ENCODE measurements at places on chromosomes 1 and 21.

DNA sequence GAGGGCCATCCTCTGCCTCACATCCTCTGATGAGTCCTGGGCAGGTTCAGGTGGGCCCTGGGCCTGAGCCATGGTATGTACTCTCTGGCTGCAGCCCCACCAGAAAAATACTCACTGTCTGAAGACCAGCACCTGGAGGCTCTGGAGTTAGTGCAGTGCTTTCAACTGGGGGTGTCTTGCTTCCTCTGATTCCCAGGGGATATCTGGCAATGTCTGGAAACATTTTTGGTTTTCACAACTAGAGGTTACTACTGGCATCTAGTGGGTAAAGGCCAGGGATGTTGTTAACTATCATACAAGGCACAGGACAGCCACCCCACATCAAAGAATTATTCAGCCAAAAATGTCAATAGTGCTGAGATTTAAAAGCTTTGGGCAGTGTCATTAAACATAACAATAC is 152.7 kb downstream of the HIVEP3 start:
- no peak for DNase-seq

DNA sequence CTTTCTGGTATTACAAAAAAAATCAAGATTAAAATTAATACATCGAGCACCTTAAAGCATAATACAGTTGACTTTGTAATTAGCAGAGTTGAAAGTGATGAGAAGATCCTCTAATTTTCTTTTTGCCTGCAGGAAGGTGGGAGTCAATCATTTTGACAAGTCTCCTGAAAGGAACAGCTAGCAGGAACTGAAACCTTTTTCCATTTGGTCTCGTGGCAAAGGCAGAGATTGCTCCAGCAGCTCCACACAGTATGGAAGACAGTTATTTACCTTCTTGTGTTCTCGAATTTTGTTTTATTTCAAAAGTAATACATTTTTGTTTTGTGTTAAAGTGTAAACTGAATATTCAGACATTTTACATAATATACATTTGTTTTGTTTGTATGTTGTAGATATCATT is 7.7 kb downstream of the S100PBP start:
- no peak for DNase-seq

DNA sequence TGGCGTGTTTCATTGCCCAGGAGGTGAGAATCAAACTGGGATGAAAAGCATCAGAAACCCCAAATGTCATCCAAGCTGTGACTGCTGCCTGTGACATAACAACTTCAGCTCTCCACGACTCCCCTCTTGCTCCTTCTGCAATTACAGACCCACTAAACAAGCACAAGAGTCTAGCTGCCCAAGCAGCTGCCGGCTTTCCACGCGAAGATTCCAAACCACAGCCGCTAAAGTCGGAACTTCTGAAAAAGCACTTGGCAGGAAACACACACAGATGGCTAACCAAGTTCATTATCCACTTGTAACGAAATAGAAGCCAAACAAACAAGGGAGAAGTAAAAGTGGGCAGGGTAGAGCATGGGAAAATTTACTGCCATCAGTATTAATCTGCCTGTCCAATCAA is 198.1 kb downstream of the SLC35F3 start:
- no peak for DNase-seq

GRCh38 chr21:45064618-45065399 is 9.6 kb upstream of the ADARB1 start:
- DNase-seq, result no peak

DNA sequence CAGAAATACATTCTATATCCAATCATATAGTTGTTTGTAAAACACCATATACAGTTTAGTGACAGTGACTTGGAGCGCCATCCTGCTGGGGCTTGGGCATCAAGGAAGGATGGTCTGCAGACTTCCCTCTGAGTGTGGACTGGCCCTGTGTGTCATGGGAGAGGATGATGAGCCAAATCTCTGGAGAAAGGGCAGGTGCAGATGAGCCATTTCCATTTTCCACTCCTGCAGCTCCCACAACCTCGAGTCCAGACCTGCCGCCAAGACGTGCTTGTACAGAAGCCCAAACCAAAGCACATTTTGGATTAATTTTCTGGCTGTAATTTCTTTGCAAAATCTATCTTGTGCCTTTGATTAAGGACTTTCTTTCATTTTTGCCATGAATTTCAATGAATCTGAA is 48.3 kb upstream of the SLC22A15 start:
- no peak for DNase-seq

DNA sequence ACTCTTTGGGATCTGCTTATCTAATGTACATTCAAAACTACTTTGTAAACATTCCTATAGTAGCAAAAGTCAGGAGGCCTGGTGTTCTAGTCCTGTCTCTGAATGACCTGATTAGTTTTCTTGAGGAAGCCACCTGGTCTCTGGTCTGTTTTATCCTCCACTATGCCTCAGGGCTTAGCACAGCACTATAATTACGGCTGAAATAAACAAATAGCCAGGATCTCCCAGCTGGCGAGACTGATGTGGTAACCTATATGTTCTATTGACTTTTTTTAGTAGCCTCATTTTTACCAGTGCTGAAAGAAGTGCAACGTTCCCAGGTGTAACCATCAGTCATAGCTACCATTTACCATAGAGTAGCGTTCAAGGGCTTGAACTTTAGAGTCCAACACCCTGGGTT is 24.2 kb upstream of the RPL11 start:
- no peak for DNase-seq

DNA sequence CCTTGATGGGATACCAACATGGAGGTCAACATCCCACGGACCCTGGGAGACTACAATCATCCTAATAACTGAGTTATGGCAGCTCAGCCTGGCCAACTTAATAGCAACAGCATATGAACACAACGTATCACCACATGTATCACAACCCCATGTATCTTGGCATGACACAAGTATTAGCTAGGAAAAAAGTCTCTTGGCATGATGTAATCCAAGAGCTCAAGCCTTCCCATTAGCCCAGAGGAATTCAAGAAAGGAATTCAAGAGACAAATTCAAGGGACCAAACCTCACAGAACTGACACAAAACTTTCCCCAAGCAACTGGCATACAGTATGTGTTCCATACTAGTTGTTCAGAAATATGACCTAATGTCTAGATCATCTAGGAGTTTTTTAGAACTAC is 100.9 kb upstream of the HMGB4 start:
- DNase-seq, result no peak

DNA sequence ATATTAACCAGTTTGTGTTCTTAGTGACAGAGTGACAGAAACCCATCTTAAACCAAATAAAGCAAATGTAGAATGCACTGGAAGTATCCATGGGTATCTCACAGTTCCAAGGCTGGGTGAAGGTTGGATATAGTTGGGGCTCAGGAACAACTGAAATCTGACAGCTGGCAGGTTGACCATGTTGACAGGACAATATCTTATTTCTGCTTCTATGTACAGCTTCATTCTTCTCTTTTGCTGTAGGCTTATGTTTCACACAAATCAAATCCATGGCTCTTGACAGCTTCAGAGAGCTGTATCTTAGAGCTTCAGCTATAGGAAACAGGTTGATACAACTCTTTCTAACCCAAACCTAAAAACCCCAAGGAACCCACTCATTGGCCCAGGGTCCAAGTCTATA is 34.3 kb upstream of the FGGY start:
- no peak for DNase-seq

DNA sequence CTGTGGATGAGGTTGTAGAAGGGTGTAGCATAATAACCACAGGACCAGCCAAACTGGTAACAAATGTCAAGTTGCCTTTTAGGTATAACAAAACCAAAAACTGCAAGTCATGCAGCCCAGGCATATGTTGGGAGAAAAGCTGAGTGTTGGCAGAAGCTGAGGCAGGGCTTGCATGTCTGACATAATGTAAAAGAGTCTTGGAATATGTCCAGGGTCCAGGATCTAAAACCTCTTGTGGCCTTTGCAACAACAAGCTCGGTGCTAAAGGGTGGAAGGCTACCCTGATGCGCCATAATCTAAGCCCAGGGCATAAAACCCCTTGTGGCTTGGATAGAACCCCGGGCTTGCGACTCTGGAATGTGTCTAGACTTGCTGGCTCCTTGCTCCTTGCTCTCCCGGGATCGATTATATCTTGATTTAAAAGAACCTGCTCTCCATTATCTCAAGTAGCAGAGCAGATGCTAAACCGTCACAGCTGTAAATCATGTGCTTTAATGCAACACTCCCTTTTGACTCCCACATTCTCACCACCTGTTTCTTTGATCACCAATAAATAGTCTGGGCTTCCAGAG is 26.5 kb upstream of the SLC35A3 start:
- DNase-seq, result no peak

DNA sequence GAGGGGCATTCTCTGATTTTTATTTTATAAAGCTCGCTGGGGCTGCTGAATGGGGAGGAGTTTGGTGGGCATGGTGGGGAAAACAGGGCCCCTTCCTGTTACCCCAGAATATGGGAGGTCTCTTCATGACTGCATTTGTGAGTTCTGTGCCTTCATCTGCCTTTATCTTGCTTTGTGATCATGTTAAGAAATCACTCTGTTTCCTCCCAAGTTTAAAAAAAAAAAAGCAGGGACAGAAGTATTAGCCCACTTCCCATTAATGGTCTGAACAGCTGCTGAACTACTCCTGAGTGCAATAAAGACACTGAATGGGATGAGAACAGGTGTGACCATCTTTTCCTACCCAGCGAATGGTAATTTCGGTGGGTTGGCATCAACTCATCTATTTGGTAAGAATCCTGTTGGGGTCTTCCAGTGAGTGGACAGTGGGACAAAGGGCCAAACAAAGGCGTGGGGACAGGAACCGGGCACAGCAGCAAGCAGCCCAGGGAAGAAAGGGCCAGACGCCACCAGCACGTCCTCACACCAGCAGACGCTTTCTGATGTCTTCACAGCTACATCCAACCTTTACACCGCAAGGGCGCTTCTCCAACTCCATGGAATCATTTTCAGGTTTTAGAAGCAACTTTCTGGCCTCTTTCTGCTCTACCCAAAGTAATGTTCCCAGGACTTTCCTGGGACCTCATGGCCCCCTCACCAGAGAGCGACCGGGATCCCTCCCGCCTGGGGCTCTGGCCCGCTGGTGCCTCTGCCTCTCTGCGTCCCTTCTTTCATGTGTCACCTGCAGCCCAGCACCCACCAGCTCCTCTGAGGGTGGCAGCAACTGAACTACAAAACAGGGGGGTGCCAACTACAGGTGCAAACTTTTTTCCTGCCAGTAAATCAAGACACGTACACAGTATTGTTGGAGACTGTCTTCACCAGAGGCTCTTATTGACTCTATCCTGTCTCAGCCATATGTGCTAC is 160.2 kb downstream of the ADSS2 start:
- no peak for DNase-seq

GRCh38 chr1:93483606-93484005 is 35.7 kb downstream of the FNBP1L start:
- no peak for DNase-seq

GRCh38 chr1:170044187-170044586 is 30.3 kb downstream of the KIFAP3 start:
- DNase-seq, result no peak

- no peak for DNase-seq
These were observed 710 bp upstream of the PALMD start for GRCh38 chr1:99645203-99645602.

GRCh38 chr1:8860738-8861516 is 17.6 kb downstream of the ENO1 start:
- no peak for DNase-seq

GRCh38 chr21:42003051-42003461 is 7.1 kb downstream of the ZBTB21 start:
- no peak for DNase-seq

DNA sequence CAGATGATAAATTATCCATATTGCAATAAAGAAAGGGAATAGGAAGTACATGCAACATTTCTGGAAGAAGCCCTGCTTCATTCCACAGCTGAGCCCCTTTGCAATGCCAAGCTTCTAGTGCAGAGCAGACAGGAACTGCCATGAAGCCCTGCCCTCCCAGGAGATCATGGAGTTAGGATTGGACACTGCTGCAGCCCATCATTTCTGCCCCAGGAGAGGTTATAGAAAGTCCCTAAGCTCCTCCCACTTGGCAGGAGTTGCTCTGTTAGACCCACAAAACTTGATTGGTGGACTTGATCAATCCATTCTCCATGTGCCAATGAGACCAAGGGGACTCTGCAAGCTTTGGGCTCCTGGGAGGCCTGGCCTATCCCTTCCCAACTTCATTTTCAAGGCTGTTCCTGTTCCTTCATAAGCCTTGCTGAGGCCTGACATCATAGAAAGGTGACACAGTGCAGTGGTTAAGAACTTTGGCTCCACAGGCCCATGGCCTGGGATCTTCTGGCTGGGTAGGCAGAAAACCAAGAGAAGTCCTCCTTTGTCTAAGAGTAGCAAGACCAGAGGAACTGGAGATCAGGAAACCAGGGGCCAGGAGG is 1.3 kb upstream of the LAPTM5 start:
- no peak for DNase-seq

GRCh38 chr1:62852253-62852652 is 68.3 kb downstream of the ATG4C start:
- DNase-seq, result no peak

GRCh38 chr1:67850611-67851075 is 17.4 kb upstream of the GNG12 start:
- no peak for DNase-seq

DNA sequence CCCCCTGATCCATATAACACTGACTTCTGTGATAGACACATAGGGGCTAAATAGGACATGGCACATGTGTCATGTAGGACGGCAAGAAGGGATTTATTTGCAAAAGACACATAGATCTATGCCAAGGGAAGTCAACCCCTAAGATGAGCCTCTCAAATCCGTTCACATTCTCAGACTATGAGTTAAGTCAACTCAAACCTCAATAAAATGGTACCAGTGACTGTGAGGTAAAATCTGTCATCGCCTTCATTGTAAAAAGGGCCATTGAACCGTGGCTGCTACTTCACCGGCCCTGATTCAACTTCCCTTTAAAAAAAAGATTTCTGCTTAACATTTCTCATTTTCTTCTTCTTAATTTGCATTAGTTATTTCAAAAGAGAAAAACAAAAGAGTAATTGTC is 144.0 kb downstream of the ZNF281 start:
- no peak for DNase-seq

DNA sequence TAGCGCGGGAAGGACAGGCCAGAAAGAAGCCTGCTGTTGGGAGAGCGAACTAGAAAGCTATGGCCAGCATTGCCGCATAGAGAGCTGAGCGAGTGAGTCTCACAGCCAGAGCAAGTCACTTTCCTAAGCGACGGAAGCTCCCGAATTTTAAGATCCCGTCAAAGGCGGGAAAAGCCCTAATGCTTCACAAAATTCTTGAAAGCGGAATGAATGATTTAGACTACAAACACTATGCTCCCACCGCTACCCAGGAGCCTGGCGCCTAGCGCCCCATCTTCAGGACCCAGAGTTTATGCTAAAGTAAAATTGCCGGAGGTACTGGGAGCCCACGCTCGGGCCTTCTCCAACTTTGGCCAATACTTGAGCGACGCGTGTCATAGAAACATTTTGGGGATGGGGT is 409.9 kb upstream of the ESRRG start:
- DNase-seq, result no peak
